DMS79 treated with DMSO at 0.1 percent for 48 hours (cell line): ENCODE measurements at places on chromosomes 16 and 17.

- no peak for DNase-seq
Observed at GRCh38 chr16:54174750-54175149, 111.8 kb downstream of the IRX3 start.

DNA sequence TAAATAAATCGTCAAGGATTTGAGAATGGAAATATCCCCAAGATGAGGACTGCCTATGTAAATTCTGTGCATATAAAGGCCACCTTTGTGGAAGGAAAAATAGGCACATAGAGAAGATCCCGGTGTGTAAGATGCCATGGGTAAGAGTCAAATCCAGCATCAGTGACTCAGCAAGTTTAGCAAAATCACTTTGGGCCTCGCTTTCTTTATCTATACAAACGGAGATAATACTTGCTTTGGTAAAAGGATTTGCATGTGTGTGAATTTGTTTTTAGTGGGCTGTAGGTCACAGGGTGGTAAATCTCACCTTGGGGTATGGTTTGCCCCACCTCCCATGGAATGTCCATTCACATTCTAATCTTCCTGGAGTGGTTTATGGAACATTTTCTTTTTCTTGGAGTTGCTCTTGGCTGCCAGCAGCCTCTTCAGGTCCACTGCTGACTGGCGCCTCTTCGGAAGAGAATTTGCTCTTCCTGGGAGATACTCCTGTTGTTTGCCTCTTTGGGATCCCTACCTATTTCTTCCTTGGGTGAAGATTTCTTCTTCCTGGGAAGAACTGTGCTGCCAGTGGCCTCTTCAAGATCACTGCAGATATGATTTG lies 587.6 kb downstream of the CDH11 start:
- no peak for DNase-seq

DNA sequence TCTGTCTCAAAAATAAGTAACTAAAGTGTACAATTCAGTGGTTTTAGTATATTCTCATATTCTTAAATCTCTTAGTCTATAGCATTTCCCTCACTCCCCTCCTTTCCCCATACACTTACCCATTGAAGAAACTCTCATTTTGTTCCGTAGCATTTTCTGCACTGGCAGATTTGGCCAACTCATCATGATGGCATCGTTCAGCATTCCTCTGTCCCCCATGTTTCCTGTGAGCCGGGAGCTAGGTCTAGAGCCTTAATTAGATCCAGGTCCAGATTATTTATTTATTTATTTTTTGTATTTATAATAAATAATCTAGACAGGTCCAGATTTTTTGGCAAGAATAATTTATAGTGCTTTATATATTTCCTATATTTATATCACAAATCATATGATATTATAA lies 31.0 kb downstream of the HEATR3 start:
- no peak for DNase-seq

GRCh38 chr17:32319548-32319905 lies 22.4 kb downstream of the C17orf75 start:
- peak; percentile 26 for DNase-seq

DNA sequence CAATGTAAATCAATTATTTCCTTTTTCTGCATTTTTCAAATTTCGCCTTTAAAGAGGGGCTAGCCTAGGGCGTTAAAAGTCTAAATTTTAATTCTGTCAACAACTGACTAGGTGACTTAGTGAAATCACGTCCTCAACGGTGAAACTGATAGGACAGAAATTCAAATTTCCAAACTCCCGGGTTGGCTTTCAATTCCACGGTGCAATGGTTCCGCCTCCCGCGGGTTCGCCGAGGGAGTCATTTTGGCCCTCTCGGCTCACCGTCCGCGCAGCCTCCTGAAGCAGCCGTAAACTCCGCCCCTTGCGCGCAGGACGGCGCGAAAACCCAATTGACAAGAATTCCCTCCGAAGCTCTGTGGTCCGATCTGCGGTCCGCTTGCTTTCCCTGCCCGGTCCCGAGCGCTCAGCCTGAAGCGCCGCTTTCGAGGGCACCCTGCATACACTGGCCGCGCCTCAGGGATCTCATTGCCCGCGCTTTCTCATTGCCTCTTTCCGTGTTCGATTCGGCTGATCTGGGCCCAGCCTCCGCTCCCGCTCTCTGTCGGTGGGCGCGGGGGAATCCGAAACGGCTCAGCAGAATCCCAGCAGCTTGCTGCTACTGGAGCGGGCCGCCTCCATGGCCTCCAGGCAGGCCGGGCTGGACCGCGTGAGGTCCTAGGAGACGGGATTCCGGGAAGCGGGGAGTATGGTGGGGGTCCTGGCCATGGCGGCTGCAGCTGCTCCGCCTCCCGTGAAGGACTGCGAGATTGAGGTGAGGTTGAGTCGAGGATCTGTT lies at the start of gene ATAD5:
Gene ATAD5, plus strand, starts transcription at position 304 of the 775 bp plus-strand sequence. Its CDS starts 382 bp downstream, at position 686.
- peak; percentile 89 for DNase-seq

DNA sequence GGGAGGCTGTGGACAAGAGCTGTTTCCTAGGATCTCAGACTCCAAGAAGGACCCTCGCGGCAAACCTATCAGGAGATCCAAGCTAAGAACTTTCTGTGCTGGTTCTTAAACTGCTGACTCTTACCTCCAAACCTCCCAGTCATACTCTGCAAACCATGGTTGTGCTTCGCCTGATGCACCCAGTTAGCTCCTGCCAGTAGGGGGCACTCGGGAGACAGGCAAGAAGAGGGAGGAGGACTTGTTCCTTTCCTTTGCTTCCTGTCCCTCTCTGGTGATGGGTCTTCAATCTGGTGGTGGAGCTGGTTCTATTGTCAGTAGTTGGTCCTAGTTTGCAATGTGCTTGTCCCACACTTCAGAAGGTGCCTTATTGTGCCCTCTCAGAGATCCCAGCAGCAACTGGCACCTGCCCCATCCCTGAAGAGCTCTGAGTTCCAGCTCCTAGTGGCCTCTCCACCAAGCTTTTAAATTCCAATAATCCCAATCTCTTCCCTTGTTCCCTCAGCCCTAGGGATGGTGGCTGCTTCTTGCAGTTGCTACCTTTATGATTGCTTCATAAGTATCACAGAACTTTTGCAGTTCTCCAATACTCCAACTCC lies 113.5 kb upstream of the RPL38 start:
- DNase-seq: no peak

DNA sequence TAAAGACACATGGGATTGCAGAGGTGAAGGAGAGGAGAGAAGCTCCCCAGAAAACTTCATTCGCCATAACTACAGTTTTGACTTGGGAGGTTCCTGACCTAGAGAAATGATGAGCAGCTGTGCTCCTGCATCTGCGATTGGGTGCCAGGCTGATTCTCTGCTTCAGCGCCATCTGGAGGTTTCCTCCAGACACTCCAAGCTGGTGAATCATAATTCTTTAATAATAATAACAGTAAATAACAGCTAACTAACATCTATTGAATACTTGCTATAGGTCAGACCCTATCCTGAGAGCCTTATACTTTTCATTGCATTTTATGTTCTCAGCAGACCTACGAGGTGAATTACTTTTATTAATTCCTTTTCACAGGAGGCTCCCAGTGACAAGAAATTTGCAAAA lies 575.8 kb downstream of the TOX3 start:
- no peak for DNase-seq

- DNase-seq: no peak
Observed at GRCh38 chr16:1154887-1155331, 2.0 kb downstream of the CACNA1H start.

DNA sequence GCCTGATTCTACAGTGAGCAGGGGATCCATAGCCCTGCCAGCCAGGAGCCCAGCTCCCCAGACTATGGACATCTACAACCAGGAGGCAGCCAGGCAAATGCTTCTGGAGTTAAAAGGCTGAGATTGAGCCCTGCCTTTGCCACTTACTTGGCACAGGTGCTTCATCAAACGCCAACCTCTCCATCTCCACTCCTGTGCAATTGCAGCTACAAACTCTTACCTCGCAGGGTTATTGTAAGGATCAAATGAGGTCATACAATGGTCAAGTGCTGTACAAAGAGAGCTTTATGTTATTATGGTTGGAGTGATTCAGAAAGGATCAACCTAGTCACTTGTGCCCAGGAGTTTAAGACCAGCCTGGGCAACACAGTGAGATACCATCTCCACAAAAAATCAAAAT lies 9.8 kb upstream of the MYO18A start:
- DNase-seq: peak; percentile 9

DNA sequence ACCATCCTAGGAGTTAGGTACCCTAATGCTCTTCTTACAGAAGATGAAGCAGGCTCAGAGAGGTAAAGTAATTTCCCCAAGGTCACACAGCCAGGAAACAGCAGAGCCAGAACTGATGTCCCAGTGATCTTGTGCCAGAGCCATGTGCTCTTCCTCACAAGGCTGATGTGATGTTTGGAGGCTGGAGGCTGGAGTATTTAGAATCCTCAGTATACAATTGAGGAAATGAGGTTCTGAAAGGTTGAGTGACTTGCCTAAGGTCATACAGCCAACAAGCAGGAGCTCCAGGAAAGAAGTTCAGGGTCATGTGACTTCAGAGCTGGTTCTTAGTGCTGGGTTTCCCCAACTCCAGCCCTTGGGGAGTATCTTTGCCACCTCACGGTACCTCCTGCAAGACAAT lies 18.5 kb downstream of the ITPRIPL2 start:
- DNase-seq: no peak

DNA sequence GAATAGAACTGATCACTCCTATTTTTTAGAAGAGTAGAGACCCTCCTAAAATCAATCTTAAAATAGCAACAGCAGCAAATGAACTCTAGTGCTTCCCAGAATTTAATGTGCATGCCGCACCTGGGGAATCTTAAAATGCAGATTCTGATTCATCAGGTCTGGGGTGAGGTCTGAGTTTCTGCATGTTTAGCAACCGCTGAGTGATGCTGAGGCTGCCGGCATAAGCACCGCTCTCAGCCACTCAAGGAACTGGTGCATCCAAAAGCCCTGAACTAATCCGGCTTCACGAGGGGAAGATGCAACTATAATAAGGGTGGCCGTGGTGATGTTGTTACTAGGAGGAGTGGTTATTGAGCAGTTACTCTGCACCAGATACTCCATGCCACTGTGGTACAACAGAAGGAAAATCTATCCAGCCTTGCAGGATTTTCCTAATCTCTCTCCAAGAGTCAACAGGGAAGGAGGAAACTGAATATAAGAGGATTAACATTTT lies 19.7 kb downstream of the SDK2 start:
- peak; percentile 12 for DNase-seq

- DNase-seq: no peak
Observed at GRCh38 chr16:88723911-88724310, 17.6 kb downstream of the CTU2 start.

- no peak for DNase-seq
Observed at GRCh38 chr16:30840611-30841010, 53.3 kb downstream of the BCL7C start.

DNA sequence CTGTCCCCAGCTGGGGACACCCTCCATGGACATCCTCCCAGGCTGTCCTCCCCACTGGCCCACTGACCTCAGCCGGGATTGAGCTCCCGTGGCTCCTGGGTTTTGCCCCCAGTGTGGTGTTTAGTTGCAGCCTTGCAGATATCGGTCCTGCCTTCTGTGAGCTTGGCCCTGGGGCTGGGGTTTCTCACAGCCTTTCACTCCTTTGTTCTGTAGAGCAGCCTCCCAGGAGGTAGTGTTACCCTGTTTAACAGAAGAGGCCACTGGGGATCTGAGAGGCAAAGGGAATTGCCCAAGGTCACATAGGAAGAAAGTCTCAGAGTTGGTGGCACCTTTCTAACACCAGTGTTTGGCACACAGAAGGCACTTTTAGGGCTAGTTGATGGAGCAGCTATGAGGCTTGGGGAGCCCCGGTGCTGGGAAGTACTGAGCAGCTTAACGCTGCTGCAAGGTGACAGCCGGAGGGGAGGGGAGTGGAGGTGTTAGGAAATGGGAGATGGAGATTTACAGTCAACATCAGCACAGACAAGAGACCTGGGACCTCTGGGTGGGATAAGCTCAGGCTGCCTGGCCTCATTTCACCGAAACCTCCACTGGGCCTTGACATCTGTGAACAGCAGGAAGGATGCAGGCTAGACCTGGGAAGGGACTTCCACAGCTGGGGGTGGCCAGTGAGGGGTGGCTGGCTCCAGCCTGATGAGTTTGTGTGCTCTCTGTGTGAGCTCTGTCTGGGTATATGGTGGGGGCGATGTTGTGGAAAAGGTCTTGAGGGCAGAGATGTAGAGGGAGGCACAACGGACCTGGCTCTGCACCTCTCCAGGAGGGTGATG lies 26.1 kb downstream of the CACNA1G start:
- DNase-seq: no peak
